ENCODE measurements at places on chromosomes 4 and X.

- no peak for DNase-seq
Observed at GRCh38 chr4:182569561-182569960, 326.4 kb downstream of the TENM3 start.

DNA sequence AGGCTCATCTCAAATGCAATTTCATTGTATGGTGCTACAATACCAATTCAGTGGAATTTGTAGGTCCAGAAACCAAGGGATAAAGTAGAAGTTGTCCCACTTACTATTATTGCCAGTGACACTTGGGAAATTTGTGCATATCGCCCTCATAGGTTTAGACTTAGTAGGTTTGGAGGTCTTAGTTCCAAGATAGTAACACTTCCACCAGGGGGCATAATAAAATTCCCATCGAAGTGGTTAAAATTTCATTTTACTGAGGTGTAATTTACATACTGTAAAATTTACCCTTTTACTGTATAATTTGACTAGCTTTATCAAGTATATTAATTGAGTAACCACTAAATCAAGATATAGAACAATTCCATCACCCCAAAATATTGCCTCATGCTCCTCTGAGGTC is 174.6 kb downstream of the INPP4B start:
- peak; percentile 10 for DNase-seq

GRCh38 chr4:187184508-187184907 is 460.9 kb upstream of the FAT1 start:
- DNase-seq: no peak

DNA sequence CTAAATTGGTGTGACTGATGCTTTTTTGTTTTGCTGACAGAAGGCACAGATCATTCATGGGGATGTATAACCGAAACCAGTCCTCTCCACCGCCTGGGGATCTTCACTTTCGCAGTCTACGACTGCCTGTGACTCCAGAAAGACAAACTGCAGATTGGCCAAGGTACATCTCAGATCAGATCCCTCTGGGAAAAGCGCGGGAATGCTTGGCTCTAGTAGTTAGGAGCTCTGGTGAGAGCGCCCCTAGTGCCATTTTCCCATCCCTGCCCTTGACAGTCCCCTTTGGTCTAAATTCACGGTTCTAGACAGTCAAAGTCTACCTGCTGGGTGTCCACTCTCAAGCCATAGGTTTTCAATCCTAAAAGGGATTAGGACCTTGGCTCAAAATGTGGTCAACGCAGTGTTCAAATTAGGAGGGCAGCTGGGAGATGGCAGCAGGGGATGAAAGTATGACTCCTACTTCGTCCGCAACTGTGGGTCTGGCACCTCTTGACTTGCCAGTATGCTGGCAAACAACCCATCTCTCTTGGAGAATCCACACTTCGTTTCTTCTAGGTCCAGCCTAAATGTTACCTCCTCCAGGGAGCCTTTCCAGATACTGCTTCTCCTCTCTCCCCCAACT is 6.9 kb upstream of the HAND2 start:
- DNase-seq: no peak

- DNase-seq: no peak
Observed at GRCh38 chr4:47155919-47156318, 124.6 kb downstream of the GABRB1 start.
